ENCODE measurements at places on chromosomes 1 and 21.

DNA sequence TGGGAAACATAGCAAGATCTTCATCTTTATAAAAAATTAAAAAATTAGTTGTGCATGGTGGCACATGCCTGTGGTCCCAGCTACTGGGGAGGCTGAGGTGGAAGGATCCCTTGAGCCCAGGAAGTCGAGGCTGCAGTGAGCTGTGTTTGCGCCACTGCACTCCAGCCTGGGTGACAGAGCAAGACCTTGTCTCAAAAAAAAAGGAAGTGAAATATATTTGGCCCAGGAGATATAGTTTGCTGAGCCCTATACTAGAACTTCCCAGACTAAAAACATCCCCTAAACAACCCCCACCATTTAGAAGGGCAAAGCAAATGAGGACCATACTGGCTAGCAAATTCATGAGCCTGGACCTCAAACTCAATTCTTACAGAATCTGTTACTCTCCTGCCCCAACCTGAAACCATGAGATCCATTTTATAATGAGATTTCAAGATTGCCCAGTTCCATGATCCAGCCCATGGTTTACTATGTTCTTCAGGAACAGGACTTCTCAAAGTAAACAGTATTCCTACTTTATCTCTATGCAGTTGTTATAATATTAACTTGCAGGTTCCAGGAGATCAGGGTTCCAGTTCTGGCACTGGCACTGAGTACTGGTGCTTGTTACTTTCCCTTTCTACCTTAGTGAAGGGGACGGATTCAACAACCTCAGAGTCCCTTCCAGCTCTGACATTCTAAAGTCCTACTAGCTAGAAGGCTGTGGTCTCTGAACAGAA is 48.9 kb upstream of the TADA1 start:
- DNase-seq = no peak

DNA sequence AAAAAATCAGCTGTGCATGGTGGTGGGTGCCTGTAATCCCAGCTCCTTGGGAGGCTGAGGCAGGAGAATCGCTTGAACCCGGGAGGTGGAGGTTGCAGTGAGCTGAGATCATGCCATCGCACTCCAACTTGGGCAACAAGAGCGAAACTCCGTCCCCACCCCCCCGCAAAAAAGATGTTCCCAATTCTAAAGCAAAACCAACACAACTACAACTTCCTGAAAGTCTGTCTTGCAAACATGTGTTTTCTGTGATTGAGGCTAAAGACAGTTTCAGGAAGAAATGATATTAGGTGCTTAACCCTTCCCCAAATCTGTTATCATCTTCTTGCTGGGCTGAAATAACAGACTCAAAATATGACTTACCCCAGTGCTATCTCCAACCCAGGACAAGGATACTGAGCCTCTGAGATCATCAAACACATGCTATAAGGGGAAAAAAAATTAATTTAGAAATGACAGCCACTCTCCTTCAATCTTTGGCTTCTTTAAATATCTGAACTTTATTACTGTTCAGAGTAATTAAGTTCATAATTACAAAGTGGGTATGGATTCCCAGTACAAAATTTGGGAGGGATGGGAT is 28.5 kb downstream of the SORT1 start:
- no peak for DNase-seq

DNA sequence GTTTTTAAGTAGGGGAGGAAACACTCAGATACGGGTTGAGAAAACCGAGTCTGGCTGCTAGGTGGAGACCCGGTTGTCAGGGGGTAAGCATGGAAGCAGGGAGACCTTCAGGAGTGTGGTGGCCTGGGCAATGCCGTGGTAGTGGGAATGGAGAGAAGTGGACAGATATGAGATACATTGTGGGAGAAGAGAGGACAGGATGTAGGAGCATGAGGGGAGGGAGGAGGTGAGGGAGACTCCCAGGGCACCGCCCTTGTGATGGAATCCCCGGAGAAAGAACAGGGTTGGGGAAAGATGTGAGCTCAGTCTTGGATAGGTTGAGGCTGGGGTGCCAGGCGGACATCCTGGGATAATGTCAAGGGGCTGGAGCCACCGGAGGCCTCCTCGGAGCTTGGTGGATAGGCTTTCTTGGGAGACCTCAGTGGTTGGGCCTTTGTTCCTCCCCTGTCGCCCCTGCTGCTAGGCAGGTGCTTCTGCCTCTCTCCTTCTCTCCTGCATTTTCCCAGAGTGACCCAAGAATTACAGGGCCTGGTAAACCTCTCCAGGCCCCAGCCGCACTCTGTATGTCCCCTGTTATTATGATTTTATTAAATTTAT is 21.3 kb downstream of the ZNF362 start:
- no peak for DNase-seq

GRCh38 chr21:29642551-29643245 is 297.1 kb downstream of the GRIK1 start:
- DNase-seq = no peak

DNA sequence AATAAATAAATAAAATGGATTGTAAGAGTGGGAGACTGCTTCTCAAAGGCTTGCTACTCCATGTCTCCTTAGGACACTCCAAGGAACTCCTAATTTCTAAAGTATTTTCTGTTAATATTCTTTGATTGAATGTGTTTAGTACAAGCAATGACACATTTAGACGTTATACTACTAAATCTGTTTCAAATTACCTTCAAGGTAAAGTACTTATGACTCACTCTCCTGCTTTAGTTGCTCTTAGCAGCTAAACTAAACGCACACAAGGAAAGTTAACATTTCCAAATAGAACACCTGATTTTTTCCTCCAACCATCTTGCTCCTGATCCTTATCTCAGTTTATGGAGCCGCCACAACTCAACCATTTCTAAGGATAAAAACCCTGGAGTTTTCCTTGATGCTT is 969.8 kb upstream of the ADGRL4 start:
- DNase-seq = no peak

- no peak for DNase-seq
Measured at GRCh38 chr1:219660666-219661463, 48.0 kb upstream of the ZC3H11B start.

DNA sequence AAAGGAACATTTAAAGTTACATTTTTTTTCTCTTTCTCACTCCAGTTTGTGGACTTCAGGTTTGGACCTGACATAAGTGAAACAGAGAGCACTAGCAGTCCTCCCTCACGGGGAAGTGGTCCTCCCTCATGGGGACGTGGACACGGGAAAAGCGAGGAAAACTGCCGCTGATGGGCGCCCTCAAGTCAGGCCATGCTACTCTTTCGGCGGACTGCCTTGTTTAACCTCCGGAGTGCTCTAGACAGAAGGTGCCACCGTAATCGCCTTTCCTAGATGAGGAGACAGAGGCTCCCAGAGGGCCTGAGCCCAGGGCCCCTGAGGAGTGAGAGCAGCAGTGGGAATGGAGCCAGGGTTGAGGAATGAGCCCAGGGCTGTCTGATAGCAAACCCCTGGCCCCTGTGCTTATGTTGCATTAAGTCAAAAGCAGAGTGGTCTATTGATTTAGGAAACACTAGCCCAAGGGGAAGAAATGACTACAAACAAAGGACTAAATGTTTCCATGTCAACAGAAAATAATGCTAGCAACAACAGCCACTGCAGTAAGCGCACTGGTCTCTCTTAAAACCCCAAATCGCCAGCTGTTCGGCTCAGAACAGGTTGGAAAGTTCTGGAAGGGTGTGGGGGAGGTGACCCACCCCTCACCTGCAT is 84.1 kb downstream of the DMRTB1 start:
- DNase-seq = no peak

DNA sequence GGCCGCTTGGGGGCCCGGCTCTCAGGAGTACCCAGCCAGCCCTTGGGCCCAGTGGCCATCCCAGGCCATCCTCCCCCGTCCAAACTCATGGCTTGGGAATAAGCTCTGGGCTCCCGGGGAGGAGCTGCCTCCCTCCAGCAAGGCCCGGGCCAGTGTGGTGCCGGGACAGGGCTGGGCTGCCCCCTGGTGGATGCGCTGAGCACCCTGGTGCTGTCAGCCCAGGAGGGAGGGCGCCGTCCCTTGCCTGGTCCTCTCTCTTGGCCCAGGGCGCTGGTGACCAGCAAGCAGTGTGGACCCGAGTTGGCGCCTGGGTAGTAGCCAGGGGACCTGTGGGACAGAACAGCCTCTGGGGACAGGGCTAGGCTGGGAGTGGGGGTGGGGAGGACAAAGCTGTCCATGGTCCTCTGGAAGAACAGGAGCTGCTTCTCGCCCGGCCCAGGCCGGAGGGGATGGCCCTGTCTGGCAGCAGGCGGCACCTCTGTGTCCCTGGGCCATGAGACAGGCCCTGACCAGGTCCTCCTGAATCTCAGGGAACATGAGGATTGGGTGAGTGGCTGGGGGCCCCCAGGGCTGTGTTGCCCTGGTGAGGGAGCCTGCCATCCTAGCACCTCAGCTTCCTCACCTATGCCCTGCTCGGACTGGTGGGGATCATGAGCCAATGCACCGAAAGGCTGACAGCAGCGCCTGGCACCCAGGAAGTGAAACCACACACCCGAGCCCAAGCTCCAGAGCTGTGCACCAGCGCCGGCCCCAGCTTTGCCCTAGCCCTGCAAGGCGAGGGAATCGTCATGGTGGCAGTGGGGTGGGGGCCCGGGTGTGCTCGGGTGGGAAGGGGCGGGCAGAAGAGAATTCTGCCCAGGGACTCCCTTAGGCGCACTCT is 9.4 kb downstream of the MORN1 start:
- no peak for DNase-seq

DNA sequence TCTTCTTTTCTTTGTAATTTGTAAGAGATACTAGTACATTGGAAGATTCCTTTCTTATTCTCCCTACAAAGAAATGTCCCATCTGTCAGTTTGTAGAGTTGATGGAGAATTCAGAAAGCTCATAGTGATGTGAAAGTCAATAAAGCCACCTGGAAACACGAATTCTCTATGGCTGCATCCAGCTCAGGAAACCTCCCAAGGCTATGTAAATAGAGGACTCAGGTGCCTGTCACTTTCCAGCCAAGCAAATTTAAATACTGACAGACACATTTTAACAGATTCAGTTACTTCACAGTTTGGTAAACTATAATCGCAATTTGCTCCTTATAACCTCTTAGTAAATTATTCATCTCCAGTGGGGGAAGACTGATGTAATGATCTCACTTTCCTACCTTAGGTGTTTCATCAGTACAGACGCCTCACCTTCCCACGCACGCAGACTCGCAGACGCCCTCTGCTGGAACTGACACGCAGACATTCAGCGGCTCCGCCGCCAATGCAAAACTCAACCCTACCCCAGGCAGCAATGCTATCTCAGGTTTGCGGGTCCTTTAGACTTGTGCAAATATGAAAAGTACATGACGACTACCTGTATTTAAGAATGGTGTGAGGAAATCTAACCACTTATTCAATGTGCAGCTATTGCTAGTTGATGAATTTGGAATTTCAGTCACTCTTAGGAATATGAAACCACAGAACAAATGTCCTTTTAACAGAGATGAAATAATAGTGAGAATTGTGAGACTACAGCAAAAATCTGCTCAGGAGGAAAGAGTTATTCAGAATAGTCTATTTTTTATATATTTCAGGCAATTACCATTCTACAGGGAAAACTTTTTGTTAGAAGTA is 60.6 kb downstream of the PTPRC start:
- DNase-seq = peak; percentile 63

Data from NCI-H774 (cell line).